Fibroblast of the conjunctiva (primary cell): ENCODE measurements at places on chromosomes 6 and 20.

GRCh38 chr6:125020385-125020784, 58.1 kb downstream of the RNF217 start:
- no peak for DNase-seq

DNA sequence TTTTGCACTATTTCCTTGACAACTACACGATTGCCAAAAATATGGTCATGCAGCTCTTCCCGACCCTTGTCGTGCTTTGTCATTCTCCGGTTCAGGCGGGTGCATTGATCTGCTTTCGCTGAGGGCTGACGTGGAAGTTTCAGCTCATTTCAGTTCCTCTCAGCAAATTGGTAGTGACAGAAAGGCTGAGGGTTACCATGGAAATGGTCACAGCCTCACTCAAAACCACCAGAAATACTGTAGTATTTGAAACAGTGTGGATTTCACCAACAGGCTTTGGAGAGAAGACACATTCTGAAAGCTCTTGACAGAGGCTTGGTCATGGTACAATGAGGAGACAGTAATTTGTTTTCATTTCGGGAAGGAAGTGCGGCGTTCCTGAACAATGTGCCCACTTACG, 99.7 kb upstream of the EXOC2 start:
- DNase-seq, result no peak

DNA sequence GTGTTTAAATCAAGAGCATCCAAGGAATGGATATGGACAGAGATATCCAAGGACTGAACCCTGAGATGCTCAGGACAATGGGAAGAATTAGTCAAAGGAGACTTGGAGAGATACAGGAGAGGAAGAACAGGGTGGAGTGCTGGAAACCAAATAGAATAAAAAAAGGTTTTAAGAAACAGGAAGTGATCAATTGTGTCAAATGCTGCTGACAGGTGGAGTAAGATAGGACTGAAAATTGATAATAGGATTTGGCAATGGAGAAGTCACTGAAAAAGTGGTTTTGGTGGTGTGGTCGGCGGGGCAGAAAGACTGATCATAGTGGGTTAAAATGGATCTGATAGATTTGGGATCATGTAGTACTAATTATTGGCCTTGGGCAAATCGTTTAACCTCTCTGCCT, 37.9 kb upstream of the PNRC1 start:
- no peak for DNase-seq

DNA sequence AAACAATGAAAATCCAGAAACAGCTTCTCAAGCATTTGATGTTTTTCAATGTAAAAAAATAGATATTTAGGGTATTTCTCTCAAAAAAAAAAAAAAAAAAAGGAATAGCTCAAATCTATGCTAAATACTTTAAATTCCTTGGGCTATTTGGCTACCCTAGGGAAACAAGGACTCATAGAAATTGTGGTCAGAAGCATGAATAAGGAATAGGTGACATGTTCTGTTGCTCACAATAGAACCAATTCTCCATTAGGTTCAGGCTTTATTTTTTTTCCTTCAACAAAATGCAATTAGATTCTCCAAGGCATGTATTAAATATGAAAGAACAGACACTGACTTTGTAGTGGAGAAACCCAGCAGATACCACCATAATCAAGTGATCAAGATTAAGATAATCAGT, 904.3 kb upstream of the FLRT3 start:
- DNase-seq, result no peak

- DNase-seq, result no peak
These were observed 93.3 kb downstream of the ADGRB3 start for GRCh38 chr6:68728159-68728979.

DNA sequence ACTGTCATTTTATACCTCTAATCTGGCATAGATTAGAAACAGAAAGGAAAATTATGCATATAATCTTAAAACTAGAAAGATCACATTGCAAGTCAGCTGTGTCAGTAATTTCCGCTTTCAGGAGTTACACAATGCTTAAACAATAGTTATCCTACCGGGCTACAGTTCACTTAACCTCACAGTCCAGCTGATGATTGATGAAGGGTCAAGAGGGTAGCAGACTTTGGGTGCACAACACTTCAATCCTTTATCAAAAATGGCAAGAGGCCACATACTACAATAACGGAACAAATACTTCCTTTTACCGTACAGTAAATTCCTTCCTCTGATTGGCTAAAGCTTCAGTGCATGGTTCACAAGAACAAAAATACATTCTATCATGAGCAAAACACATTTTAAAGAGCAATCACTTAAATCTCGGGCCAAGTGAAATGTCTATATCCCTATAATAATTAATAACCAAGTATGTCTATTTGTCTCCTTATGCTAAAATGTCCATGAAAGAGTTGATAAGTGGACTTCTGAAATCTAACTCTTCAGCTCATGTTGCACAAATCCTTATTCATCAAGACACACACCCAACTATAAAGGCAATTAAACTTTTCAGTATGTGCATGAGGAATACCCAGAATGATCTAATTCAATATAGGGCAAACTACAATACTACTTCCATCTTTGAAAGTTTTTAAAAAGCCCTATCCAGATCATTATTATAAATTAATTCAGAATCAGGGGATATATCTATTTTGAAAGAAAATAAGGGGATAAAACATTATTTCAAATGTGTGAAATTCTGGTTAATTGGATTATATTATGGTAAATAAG, 76.8 kb downstream of the HIVEP2 start:
- no peak for DNase-seq

DNA sequence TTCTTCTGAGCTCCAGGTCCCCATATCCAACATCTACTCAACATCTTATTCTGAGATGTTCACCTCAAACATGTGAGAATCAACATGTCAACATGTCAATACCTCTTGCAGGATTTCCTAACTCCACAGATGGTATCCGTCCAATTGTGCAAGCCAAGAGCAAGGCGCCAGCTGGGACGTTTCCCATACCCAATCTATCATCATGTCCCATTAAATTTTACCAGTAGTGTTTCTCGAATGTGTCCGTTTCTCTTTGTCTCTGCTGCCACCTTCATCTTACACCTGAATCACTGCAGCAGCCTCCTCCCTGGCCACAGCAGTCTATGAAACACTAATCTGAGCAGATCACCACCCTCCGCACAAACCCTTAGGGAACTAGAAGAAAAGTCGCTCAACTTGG, 78.0 kb upstream of the RPS6KA2 start:
- DNase-seq, result no peak

DNA sequence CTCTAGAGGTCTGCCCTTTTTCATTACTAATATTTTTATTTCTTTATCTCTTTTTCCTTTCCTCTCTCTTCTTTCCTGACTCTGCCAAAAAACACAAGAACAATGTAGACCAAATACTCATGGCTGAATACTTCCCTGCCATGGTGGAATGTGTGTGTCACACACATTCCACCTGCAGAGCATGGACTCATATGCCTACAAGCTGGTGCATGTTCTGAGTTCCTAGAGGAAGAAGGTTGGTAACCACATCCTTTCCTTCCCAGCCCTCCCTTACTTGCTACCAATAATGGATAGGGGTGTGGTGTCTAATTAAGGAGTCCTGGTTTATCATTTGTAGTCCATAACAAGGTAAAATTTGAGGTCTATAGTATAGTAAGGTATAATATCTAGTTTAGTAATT, 15.2 kb upstream of the CST9L start:
- DNase-seq, result no peak
